ENCODE measurements at places on chromosomes 6 and 20. TPM values are rescaled to one million over a fixed set of nuclear protein-coding genes. Genes with fewer than 3 reads are reported as not detected.

Gene DNAH8
- under 0.01 TPM for total RNA-seq

Gene SOBP
- 2.2 TPM for total RNA-seq

Gene ARMH2
- not detected for total RNA-seq

Gene OR2H2
- not detected for total RNA-seq

Gene SLC16A10
- 0.11 TPM for total RNA-seq

Gene C6orf15
- total RNA-seq, result not detected

Gene PRSS16
- total RNA-seq, result 0.09 TPM

Gene NUDT3
- 35.3 TPM for total RNA-seq

Gene TBXT
- total RNA-seq, result not detected

Gene PTPN1
- total RNA-seq, result 27.7 TPM

Gene CCNC
- total RNA-seq, result 95.1 TPM

Gene GRIK2
- total RNA-seq, result 0.09 TPM

Gene SCUBE3
- 1.0 TPM for total RNA-seq
